ENCODE measurements at places on chromosomes 1 and 21.

DNA sequence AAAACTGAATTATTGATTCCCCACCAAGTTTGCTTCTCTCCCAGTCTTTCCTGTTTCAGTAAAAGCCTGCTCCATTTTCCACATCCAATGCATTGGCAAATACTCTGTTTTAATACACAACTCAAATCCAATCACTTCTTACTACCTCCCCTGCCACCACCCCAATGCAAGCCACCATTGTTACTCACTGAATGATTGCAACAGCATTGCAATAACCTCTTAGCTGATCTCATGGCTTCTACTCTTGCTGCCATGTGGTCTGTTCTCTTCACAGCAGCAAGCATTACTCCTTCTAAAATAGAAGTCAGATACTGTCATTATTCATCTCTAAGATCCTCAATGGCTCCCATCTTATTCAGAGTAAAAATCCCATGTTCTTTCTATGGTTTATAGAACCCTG lies 123.4 kb downstream of the ATP6V1G3 start:
- DNase-seq = no peak

GRCh38 chr1:219049501-219049900 lies 124.2 kb upstream of the LYPLAL1 start:
- DNase-seq = no peak

DNA sequence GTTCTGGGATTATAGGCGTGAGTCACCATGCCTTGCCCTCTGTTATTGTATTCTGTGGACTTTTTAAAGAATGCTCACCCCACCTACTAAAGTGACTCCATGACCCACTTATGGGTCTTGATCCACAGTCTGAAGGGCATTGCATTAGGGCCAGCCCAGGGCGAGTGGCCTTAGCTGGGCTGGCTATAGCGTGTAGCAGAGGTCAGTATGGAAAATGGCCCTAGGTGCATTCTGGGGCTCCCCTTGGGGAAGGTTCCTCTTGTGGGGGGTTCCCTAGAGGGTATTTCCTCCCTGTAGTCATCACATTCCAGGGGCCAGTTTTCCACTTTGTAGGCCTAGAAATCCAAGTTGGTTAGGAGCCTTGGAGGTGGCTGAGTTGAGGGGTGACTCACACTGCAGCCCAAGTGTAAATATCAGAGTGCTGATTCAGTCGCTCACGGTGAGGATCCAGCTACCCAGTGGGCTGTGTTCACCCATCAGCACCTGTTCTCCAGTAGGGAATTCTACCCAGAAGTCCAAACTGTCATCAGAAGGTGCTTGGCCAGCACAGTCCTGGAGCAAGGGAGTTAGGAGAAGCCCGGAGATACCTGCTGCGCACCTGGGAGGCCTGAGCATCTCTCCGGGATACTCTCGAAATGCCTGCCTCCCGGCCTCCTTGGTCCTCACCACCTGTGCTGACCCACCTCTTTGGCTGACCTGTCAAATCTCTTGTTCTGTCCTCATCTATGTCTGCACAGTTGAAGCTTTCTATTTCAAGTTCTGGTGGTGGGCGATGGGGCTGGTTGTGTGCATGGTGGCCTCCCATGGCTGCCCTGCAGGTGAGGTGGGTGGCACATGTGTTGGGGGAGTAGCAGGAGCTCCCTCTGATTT lies 52.2 kb downstream of the NENF start:
- DNase-seq = no peak

DNA sequence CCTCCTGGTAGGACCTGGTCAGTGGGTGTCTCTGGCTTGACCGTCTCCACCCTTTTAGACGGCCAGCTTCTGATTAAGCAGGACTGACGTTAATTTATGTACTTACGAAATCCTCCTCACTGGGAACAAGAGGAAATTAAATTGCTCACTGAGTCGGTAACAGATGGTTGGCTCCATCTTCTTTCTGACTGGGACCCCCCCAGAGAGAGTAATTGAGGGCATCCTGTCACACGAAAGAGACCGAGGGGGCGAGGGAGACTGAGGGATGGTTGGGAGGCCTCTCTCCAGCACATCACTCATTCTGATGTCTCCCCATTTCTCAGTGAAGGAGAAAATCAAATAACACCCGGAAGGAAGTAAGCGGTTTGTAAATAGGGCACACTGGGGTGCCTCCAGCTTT lies 104.8 kb downstream of the OMA1 start:
- DNase-seq = no peak

GRCh38 chr1:205444300-205444930 lies 11.4 kb downstream of the BLACAT1 start:
- no peak for DNase-seq

DNA sequence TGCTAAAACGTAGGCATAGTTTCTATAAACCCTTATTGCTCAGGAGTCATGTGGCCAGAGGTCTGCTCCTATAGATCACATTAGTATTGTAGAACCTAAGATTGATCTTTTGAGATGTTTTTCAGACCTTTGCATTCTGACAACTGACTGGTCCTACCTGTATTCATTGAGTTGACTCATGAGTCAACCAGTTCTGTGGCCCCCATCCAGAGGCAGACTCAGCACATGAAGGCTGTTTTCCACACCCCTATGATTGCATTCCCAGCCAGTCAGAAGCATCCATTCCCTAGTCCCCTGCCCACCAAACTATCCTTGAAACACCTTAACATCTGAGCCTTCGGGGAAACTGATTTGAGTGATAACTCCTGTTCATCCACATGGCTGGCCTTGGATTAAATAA lies 451.7 kb downstream of the SIPA1L2 start:
- no peak for DNase-seq

GRCh38 chr1:116104667-116105066 lies 6.5 kb upstream of the MAB21L3 start:
- no peak for DNase-seq

GRCh38 chr1:19850214-19850613 lies 32.0 kb upstream of the OTUD3 start:
- no peak for DNase-seq

- no peak for DNase-seq
Measured at GRCh38 chr1:198686069-198686728, 47.4 kb downstream of the PTPRC start.

DNA sequence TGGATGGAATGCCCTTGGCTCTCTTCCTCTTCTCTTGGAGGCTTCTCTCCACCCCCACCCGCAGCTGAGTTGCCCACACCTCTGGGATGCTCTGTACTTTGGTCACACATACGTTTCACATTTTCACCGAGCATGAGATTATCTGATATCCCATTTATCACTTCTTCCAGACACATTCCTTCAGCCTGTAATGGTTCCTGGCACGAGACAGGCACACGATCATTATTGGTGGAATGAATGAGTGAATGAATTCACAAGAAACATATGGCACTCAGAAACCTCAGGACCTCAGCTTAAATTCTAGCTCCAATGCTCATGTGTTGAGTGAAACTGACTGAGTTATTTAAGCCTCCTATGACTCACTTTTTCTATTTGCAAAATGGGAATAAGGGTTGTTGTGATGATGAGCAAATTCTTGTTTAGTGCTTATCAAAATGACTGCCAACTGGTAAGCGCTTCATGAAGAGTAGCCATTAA lies 242.7 kb upstream of the JUN start:
- DNase-seq = no peak

GRCh38 chr1:153670257-153670858 lies 435 bp downstream of the ILF2 start:
- DNase-seq = no peak

DNA sequence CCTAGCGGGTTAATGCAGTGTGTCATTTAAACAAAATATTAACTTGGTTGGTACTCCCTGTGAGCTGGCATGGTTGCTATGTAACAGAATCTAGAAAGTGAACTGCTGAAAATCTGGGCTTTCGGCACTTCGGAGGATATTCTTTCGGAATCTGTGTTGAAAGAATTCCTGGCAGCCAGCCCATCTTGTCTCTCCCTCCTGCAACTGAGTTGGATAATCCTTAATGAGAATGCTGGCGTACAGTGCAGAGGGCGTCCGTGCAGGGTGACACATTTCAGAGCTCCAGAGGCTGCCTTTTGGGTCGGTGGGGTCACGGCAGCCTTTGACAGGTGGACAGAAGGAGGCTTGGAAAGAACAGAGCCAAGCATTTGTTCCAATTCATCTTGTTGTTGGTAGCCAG lies 3.7 kb downstream of the KAZN start:
- DNase-seq = no peak

GRCh38 chr1:60279798-60280197 lies 206.2 kb upstream of the C1orf87 start:
- no peak for DNase-seq

DNA sequence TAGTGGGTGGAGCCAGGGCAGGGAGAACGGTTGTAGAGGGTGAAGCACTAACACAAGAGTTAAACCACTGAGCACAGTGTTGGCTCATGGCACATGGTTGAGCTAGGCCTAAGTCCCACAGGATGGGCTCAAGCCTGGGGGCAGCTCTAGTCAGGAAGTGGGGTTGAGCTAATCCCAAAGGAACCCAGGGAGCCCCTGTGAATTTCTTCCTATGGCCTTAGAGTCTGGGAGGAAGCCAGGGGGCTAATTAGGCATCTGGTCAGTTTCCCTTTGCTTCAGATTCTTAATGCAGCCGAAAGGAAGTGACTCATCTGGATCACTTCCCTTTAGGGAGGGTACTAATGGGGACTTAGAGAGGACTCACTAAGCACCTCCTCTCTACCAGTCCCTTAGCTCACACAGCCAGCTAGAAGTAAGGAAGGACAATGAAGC lies 10.1 kb downstream of the CFAP45 start:
- DNase-seq = no peak

DNA sequence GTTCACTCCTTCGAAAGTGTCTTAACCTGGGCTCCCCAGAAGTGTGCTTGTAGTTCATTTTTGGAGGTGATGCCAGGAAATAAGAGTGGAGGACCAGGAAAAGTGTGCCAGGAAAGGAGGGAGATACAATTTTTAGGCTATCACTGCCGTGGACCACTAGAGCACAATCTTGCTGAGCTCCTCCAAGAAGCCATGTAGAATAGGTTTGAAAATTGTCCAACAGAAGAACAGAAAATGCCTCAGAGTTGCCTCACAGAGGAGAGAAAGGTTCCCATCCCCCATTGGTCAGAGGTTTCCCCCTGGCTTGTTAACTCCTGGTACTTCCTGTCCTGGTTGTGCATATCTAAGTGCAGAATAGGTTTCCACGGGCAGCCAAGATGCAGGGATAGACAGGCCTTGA lies 41.6 kb downstream of the CATSPERE start:
- no peak for DNase-seq

- no peak for DNase-seq
Measured at GRCh38 chr1:50422946-50423669, at the start of gene DMRTA2. Gene DMRTA2 (minus strand): TSS chr1:50423443. CDS start chr1:50421536, 1,907 bp downstream.

GRCh38 chr1:94118013-94118412 lies 2.9 kb downstream of the ABCA4 start:
- DNase-seq = no peak

DNA sequence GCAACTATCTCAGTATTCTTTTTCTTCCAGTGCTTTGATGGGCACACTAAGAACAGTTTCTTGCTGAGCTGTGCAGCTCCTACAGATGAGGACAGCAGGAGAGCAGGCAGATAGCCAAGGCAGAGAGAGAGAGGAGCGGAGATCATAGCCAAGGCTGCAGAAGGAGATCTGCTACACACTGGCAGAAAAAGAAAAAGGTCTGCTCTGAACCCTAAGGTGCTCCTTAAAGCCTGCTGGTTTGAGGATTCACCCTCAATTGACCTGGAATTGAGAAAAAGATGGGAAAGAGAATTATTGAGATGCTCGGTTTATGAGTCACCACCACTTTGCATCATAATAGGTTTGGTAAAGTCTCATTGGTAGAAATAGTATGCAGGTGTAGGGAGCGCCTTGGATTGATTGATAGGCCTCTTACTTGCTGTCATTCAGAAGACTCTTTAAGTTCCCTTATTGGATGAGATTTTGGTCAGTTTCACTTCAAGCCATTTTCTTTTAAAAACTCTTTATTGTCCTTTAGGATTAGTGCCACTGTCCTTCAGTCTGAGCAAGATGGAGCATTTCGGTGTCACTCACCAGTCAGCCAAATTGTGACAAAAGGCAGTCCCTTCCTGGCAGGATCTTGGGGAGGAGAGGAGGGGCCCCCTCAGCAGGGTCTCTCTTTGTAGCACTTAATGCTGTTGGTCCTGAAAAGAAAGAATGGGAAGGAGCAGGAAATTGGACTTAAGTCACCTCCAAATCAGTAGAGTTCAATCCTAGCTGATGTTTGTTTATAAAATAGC lies 685.0 kb downstream of the ADGRL2 start:
- peak; percentile 4 for DNase-seq

- DNase-seq = no peak
Measured at GRCh38 chr1:61253912-61254633, 171.7 kb downstream of the NFIA start.

DNA sequence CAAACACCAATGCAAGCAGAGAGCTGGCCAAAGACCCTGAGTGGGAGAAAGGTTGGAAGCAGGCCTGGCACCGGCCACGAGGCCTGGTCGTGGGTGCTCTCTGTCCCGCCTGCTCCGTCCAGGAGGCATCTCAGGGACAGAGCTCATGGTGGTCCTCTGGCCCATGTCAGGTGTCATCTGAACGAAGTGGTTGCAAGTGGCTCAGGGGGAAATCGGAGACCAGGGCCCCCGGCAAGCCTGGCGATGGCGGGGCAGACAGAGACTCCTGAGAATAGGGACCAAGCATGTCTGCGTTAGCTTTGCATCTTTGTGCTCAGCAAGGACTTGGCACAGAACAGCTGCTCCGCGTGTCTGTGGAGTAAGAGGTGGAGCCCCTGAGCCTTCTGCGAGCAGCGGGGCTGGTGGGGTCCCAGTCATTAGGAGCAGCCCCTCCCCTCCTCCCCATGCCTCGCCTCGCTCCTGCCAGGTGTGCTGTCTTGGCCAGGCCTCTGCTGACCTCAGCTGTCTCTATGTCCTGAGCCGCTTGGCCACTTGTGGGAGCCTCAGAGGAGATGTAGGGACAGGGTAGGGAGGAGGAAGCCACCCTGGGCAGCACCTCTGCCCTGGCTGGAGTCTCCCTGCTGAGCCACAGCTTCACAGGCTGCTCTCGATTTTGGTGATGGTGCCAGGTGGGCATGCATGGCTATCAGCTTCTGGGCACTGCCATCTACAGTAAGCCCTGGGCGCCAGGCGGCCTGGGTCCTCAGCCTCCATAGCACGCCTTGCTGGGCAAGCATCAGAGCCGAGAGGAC lies 362.9 kb upstream of the VAMP3 start:
- DNase-seq = no peak

- no peak for DNase-seq
Measured at GRCh38 chr1:11492235-11492634, 13.3 kb downstream of the DISP3 start.

DNA sequence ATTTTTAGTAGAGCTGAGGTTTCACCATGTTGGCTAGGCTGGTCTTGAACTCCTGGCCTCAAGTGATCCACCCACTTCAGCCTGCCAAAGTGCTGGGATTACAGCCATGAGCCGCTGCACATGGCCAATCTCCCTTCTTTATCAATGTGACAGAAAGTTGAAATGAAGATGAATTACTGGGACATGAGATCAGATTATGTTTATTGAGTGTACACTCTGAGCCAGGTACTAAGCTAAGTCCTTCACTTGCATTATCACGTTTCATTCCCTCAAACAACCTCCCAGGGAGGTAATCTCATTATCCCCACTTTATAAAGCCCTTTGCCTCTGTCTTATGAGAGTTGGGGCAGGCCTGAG lies 6.3 kb upstream of the CHI3L2 start:
- no peak for DNase-seq

- no peak for DNase-seq
Measured at GRCh38 chr1:154463512-154463990, 38.5 kb upstream of the TDRD10 start.

GRCh38 chr1:81007024-81007423 lies 793.7 kb upstream of the ADGRL2 start:
- DNase-seq = no peak
